ENCODE measurements at places on chromosomes 16 and 17.

GRCh38 chr17:33335491-33336173 is 42.5 kb upstream of the ASIC2 start:
- DNase-seq: no peak

DNA sequence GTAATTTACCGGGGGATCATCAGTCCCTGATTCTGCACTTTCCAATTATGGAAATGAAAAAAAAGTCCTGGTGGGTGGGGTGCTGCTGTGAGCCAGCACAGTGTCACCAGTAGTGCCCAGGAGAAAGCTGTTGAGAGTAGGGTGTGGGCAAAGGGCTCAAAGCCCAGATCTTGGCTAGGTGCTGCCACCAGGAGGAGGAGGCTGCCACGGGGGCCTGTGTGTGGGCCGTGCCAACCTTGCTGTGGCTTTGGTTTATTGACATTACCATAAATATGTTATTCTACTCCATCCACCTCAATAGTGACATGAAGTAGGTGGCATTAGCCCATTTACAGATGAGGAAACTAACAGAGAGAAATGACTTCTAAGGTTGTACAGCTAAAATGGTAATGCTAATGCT is 6.7 kb upstream of the PRPSAP2 start:
- no peak for DNase-seq

DNA sequence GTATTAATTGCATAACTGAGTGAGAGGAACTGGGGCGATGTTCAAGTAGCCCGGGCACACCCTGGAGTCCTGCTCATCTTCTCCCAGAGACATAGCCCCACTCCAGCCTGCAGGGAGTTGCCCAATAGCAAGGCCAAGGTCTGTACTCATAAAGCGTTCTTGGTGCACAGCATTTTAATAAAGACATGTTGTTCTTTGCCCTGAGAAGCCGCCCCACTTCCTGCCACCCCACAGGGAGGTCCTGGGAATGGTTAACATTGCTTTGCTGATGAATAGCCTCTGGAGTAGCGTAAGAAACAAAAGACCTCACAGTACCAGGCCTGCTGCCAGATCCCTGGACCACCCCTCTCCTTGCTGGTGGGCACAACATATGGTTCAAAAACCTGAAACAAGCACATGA is 21.6 kb upstream of the CDH1 start:
- DNase-seq: no peak

DNA sequence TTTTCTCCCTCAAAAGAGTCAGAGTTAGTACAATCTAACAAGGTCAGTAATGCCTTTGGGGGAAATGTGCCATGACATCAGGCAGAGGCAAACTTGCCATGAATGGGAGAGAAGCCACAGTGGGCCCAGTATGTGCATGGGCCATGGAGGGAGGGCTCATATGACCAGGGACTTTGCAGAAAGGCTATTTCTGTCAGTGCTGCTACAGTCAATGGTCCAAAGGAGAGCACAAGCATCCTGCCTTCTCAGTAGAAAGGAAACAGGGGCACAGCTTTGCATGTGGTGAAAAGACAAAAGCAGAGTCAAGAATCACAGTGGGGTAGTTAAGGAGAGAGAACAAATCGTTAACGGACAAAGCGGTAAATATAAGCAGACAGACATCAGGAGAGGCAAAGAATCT is 11.2 kb upstream of the CORO6 start:
- DNase-seq: no peak

DNA sequence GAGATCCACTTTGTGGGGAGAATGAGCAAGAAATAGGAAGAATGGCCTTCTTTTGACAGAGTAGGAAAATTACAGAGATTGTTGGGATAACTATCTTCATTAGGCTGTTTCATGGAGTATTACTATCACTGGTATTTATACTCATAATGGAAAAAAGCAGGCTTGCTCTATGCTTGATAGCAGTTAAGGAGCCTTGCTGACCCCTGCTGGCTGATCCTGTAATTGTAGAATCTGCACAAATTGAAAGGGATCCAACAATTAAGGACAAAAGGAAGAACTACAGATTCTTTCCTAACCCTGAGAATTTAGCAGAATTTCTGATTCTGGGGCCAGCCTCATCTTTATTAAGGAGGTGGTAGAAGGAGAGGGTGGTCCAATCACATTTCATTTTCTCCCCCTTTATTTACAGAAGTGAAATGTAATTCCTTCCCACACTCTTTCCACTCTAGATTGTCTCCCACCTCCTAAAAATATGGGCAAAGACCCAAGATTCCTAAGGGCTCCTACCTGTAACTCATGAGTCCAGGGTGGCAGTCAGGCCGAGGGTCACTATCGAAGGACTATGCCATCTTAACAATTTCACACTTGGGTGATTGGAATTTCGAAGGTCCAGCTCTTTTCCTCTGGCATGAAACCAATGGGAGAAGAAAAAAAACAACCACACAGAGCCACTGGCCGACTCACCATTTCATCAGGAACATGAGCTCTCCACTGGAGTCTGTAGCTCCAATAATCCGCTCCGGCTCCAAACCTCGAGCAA is 26.3 kb downstream of the NFE2L1 start:
- DNase-seq: no peak

- no peak for DNase-seq
Measured at GRCh38 chr17:76265624-76266243, 586 bp downstream of the UBALD2 start.

DNA sequence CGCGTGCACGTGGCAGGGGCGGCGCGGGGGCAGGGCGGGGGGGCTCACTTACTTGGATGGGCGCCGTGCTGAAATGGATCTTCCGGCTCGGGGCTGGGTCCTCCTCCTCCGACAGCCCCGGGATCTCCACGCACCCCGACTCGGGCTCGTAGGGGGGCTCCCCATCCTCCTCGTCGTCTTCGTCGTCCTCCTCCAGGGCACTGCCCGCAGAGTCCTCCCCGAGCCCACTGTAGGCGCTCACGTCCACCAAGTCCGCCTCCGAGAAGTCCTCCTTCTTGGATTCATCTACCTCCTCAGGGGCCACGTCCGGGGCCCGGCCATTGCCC is 1.4 kb downstream of the PPP1R9B start:
- no peak for DNase-seq
